Hematopoietic multipotent progenitor cell (in vitro differentiated cells): ENCODE measurements at places on chromosomes 6 and 20. TPM values are rescaled to one million over a fixed set of nuclear protein-coding genes. Genes with fewer than 3 reads are reported as not detected.

The GNAS-AS1 gene
- under 0.01 TPM for total RNA-seq

The DAAM2 gene
- under 0.01 TPM for total RNA-seq

- no peak for DNase-seq
These were observed 111.1 kb downstream of the TOX2 start for GRCh38 chr20:44025756-44026155.

The ATP9A gene
- total RNA-seq, result 25.0 TPM

GRCh38 chr6:148027201-148027600 is 315.4 kb upstream of the SASH1 start:
- no peak for DNase-seq

DNA sequence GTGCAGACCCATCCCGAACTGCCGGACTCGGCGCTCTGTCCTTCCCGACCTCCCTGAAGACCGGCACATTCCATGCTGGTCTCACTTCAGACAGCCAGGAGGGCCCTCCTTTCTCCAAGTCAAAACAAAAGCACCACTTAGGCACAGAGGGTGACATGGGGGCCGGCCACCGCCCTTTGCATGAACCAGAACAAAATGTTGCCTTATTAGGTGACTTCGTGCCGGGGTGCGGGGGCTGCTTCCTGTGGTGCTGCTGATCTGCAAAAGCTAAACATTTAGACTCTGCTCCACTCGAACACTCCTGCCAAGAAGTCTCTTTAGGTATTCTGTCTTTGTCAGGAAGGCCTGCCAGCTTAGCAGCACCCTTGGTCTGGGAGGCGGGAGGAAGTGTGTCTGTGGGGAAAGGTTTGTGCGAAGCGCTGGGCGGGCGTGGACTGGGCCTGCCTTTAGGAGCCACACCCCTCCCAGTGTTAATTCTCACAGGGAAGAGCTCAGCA is 133.8 kb downstream of the SMOC2 start:
- no peak for DNase-seq

- no peak for DNase-seq
These were observed 217.6 kb upstream of the PMEPA1 start for GRCh38 chr20:57927376-57927775.

The RBBP8NL gene
- total RNA-seq, result not detected

The CD83 gene
- 5.9 TPM for total RNA-seq

The COL9A3 gene
- total RNA-seq, result 0.27 TPM
